ENCODE measurements at places on chromosomes 7 and 10.

GRCh38 chr10:17428351-17429097 is 25.9 kb downstream of the ST8SIA6 start:
- DNase-seq: no peak

DNA sequence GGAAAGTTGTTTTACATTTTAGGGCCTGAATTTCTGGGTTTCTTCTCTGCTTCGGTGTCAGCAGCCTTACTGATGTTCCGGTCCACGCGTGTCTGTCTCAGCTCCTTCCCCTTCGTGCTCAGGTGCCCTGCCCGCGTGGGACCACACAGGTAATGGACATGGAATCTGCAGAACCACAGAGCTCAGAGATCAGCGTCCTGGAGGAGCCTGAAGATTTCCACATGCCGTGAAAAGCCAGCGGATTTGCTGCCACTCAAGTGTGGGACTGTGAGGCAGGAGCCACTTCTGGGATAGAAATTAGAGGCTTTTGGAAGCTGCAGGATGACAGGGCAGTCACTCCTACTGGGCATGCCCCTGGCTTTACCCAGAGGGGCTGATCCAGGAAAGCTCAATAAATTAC is 666.1 kb upstream of the FOXK1 start:
- no peak for DNase-seq

DNA sequence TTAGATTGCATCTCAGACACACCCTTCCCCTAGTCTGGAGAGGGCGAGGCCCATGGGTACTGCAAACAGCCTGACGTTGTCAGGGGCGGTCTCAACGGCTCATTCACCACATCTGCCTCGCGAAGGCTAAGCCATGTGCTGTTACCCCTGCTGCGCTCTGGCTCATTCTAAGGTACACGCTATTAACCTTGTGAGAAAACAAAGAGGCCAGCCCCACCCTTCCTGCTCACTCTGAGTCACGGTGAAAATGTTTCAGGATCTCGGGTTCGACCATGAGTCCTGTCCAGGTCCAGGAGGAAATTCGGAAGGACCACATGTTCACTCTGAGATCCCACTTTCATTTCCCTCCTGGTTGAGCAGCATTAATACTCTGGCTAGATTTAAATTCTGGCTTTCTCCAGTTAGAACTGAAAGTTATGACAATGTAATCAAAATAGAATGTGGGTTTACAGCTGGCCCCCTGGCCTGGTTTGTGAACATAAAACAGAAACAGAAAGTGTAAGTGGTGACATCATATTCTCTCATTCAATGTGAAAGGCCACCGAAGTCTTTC is 55.2 kb downstream of the EGFR start:
- DNase-seq: peak; percentile 67

DNA sequence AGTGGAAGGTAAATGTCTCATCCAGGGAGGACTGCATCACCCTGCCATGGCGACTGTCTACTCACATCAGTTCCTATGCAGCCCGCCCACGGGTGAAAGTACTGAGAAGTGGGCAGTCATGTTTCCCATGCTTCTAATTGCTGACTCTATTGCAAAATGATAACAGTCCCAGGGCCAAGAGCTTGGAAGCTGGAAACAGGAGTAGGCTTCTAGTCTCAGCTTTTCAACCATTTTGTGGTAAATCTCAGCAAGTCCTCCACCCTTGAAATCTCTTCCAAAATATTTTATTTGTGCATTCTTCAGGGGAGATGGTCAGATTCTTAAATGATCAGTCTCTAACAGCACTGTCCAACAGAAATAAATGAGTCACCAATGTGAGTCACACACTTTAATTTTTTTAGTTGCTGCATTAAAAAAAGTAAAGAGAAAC is 48.1 kb upstream of the TARP start:
- no peak for DNase-seq

- DNase-seq: no peak
Observed at GRCh38 chr10:84178160-84178609, 4.6 kb downstream of the GPR15LG start.

DNA sequence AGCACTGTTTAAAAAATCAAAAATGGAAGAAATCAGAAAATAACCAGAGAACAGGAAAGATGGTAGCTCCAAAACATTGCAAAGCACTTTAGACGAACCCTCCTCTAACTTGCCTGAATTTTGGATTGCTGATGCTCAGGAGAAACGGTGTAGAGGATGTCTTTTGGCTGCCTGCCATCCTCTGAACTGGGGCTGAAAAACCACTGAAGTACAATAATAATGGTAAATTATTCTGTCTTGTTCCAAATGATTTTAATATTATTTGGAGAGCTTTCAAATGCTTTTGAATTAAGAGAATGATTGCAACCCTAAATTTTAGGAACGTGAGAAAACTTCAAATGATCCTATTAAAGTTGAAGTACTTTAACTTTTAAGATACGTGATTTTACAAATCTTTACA is 167.3 kb upstream of the SLC13A1 start:
- no peak for DNase-seq

- no peak for DNase-seq
Observed at GRCh38 chr7:8249121-8249520, 12.8 kb downstream of the ICA1 start.

DNA sequence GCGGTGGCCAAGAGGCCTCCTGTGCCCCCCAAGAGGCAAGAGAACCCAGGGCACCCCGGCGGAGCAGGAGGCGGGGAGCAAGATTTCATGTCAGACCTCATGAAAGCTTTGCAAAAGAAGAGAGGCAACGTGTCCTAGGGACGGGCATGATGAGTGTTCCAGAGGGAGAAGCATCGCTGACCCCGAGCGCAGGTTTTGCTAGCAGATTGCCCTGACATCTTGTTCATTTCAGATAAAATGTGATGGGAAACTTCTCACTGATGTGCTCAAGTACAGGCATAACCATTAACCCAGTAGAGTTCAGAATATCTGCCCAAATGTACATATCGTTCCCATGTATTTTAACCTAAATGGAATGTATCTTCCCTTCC is 129.2 kb downstream of the APBB1IP start:
- DNase-seq: no peak

GRCh38 chr10:109029870-109030269 is 893.4 kb downstream of the XPNPEP1 start:
- no peak for DNase-seq

DNA sequence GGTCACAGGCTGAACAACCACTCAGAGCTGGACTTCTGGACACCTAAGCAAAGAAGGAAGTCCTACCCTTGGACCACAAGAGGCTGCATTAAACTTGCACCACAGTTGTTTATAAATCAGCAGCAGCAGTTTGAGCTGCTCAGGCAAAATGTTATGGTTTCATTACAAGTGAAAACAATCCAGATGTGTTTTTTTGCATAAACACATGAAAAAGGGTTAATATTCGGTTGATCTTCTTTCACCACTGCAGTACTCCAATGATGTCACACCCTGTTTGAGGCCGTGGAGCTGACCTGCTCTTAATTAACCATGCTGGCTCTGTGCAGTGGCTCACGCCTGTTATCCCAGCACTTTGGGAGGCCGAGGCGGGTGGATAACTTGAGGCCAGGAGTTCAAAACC is 490.8 kb upstream of the CELF2 start:
- no peak for DNase-seq

GRCh38 chr7:107213945-107214344 is 45.1 kb downstream of the HBP1 start:
- DNase-seq: no peak

DNA sequence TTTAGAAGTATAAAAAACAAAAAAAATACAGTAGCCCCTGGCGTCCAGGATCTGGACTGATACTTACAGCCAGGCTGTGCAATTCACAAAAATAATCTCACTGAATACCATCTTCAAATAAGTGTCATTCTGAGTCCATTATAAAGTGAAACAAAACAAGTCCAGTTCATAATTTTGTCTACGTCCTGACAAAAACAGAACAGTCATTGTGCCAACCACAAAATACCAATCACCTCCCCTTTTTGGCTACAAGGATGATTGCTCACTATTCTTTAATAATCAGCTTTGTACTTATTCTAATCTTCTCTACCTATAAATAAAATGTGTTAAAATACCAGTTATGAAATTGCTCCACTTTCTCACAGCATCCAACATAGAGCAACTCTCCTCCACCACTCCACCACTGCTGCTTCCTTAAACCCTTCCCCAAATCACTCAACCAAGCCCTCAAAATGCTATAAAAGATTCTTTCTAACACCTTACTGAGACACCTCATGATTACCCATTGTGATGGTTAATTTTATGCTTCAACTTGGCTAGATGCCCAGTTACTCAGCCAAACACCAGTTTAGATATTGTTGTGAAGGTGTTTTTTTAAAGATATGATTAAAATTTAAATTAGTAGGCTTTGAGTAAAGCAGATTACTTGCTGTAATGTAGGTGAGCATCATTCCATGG is 479.8 kb upstream of the SEMA3A start:
- no peak for DNase-seq

DNA sequence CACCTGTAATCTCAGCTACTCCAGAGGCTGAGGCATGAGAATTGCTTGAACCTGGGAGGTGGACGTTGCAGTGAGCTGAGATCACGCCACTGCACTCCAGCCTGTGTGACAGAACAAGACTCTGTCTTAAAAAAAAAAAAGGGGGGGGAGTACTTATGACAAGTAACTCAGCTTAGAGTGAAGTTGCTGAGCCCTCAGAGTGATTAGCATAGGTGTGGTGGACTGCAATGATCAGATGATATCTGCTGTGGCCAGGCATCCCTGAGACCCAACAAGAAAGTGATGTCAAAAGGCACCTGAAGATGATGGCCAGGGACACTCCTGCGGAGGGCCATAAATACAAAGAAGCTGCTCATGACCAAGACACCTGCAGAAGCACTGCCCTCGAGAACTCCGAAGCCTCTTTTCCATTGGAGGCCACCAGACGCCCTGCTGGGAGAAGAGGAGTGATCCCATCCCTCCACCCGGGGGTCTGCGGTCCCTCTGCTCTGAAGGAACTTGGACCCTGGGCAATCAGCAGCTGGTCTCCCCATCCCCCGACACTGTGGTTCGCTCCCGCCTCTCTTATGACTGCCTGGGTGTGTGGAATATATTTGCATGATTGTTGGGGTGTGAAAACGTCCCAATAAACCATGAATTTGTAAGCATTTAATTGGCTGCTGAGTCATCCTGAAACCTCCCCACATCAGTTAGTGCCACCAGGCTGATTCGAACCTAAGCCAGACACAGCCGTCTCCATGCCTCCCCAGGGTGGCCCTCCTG is 46.0 kb downstream of the RASGEF1A start:
- no peak for DNase-seq

Measured in SHP77 treated with DMSO at 0.1 percent for 48 hours (cell line).